ENCODE measurements at places on chromosomes 1 and 21.

- no peak for DNase-seq
Measured at GRCh38 chr1:240946926-240947325, 335.0 kb upstream of the GREM2 start.

- no peak for DNase-seq
Measured at GRCh38 chr1:234913278-234913649, 215.4 kb downstream of the TOMM20 start.

DNA sequence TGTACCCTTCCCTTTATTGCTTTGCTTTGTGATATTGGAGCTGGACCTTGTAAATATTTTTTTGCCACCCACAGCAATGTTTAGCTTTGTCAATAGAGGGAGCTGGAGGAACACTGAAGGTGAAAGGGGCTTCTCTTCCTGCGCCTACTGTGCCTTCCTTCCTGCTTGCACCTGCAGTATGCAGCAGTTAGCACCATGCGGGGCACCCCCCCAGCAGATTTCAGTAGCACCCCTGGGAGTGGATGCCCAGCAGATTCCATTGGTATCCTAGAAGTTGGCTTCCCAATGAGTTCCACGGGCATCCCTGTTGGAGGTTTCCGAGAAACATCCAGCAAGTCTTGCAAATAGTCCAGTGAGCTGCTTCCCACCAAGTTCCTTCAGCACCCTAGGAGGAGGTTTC is 25.6 kb downstream of the S100A10 start:
- DNase-seq = peak; percentile 64

GRCh38 chr1:245173446-245174211 is 18.8 kb downstream of the KIF26B start:
- no peak for DNase-seq

DNA sequence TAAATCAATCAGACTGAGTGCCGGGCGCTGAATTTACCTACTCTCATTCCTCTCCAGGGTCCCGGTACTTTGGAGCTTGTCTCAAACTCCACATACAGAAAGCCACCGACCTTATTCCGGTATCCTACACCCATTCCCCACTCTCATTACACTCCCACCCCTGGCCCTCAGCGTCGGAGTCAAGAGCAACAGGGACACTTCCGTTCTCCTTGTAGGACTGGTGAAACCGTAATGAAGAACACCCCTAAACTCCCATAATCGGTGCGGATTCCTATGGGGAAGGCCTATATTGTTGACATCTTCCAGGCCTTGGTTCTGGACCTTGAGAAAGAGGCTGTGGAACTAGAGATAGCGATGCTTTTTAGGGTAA is 798 bp downstream of the ZBED6 start:
- DNase-seq = peak; percentile 32

GRCh38 chr1:186798960-186799688 is 29.6 kb upstream of the PLA2G4A start:
- DNase-seq = no peak

- peak; percentile 90 for DNase-seq
Measured at GRCh38 chr1:211579440-211580302, 710 bp upstream of the SLC30A1 start.

DNA sequence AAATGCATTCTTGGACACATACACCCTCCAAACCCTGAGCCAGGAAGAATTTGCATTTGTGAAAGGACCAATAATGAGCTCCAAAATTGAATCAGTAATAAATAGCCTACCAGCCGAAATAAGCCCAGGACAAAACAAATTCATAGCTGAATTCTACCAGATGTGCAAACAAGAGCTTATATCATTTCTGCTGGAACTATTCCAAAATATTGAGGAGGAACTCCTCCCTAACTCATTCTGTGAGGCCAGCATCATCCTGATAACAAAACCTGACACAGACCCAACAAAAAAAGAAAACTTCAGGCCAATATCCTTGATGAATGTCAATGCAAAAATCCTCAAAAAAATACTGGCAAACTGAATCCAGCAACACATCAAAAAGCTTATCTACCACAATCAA is 6.7 kb downstream of the SPRR2E start:
- no peak for DNase-seq
